GM23338 (cell line): ENCODE measurements at places on chromosomes 5 and 9.

- no peak for DNase-seq
Measured at GRCh38 chr9:83239747-83240146, 176.8 kb upstream of the RASEF start.

DNA sequence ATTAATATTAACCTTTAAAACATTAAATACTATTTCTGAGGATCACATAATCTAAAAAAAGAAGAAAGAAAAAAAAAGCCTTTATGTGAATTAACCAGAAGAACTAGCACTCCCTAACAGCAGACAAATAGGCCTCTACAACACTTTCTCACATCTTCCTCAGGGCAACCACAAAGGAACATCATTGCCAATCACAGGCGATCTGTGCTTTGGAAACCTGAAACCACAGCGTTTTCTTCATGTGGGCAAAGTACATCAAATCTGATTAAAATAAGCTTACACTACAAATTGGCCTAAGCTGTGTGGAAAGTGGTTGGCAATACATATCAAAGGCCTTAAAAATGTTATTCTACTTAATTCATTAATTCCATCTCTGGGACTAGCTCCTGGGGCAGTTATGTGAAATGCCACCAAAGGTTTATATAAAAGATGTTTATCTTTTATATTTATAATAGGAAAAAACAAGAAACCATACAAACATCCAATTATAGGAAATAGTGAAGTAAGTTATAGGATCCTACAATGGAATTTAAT lies 184.8 kb upstream of the TBCA start:
- DNase-seq, result peak; percentile 40

DNA sequence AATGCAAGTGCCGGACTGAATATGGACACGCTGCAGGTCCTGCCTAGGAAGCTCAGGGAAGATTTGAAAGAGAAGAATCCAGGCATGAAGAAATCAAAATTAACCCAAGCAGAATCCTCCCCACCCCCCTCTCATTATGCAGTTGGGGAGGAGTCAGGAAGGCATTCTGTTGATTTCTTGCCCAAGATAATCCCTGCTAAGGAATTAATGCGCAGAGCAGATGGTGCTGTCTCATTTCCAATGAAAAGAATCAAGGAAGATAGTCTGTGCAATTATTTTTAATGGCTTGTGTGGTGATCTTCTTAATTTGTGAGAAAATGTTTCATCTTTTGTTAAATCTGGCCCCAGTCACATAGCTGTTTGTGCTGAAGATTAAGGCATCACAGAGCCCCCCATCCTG lies 145.0 kb downstream of the ZNF462 start:
- DNase-seq, result no peak

DNA sequence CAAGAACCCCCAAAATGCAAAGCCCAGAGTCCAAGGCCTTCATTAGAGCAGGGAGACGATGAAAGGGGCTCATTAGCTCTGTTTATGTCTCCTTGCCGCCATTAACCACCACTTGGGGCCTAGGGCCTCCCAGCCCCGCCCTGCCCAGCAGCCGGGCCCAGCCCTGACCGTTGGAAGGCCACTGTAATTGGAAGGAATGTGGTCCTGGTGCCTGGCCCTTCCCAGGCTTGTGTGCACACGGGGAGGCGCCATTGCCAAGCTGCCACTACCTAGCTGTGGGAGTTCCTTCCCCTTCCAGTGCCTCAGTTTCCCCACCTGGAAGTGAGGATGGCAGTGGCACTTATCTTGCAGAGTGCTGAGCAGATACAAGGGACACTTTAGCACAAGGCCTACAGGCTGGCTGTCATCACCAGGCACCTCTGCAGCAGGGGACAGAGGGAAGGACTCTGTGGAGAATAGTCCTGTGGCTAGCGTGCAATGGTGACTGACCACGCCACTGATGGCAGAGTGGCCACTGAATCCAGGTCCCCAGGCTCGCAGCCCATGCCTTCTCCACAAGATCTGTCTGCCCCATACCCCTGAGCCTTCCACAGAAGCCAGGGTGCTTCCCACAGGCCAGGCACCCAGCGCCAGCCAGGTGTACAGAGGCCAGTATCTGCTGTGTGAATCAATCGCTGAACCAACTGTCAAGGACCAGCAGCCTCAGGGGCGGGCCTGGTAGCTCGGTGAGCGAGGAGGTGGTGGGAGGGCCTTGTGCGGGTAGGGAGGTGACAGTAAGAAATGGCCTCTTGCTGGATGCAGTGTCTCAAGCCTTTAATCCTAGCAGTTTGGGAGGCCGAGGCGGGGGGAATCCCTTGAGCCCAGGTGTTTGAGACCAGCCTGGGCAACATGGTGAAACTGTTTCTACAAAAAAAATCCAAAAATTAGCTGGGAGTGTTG lies 20.8 kb downstream of the GBGT1 start:
- no peak for DNase-seq

GRCh38 chr5:176679365-176680225 lies 32.3 kb downstream of the TSPAN17 start:
- DNase-seq, result peak; percentile 42

- DNase-seq, result no peak
Measured at GRCh38 chr5:93519740-93520139, 61.3 kb downstream of the NR2F1-AS1 start.

DNA sequence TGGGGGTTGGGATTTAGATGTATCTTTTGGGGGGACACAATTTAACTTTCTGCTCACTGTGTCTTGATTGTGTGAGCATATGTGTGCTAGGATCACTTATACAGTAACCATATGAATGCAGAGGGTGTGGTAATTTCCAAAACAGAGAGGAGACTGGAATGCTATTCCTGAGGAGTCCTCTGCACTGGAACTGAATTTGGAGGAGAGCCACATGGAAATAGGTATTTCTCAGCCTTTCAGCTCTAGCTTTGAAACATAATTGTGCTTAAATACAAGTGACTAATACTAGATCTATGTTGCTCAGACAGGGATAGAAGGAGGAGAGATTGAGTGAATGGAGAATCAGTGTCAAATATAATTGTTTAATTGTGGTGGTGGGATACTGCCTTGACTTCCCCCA lies 45.5 kb downstream of the FOCAD start:
- DNase-seq, result no peak
